Vagina (tissue), 2 donors: ENCODE measurements at places on chromosomes 4 and X.

DNA sequence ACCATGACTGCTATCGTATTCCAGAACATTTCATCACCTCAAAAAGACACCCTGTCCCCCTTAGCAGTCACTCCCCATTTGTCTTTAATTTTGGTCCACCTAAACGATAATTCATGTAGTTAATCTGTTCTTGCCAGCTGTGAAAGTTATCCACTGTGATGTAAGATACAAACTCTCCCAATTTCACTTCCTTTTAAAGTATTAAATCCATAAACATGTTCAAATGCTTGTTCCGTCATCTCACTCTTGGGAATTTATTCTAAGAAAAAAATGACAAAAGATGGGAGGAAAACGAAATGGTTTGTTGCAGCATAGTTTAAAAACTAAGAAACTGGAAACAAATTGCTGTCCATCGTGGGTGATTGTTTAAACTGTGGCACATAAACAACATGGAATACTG, 53.7 kb upstream of the IRF2 start:
- DNase-seq, result no peak

DNA sequence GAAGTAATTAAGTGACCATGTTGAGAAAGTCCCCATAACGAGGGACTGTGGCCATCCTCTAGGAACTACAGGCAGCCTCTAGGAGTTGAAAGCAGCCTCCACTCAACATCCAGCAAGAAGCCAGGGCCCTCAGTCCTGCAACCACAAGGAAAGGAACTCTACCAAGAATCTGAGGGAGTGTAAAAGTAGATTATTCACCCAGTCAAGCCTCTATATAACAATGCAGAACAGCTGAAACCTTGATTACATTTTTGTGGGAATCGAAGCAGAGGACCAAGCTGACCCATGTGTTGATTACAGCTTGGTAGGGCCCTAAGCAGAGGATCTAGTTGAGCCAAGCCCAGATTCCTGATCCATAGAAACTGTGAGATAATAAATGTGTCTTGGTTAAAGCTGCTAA, 17.1 kb downstream of the RPS6KA6 start:
- no peak for DNase-seq

- no peak for DNase-seq
Measured at GRCh38 chrX:10109695-10110094, 47.1 kb upstream of the CLCN4 start.

DNA sequence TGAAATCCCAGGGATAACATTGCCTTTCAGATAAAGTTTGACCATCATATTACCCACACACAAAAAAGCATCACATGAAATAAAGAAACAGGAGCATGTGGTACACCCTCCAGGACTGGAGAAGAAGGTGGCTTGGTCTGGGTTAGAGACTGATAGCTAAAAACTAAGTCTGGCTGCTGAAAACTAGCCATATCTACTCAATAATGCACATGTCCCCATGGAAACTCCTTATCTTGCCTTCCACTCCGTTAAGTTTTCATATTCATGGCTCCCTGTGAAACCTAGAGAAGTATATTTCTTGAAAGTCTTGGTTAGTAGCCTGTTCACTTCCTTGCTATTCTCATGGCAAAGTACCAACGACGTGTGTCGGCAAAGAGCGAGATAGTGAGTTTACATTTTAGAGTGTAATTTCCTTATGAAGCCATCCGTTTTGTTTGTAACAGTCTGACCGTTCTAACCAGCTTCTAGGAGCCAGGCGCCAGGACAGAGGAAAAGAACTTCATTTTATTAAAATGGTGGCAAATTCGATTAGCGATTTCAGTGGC, 6.7 kb upstream of the DCTD start:
- DNase-seq, result no peak

DNA sequence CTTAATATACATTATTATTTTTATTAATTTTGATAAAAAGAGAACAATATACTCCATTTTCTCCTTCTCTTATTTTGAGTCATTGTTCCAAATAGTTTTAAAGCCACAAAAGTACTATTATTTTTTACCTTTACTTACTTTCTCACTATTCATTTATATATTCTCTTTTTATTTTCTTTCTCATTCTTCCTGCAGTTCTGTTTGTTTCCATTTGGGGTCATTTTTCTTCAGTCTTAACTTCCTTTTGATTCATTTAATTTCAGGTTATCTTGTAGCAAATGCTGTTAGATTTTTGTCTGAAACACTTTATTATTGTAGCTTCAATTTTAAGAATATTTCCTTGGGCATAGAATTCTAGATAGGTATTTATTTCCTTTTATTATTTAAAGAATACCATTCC, 438.6 kb upstream of the EPHA5 start:
- no peak for DNase-seq

DNA sequence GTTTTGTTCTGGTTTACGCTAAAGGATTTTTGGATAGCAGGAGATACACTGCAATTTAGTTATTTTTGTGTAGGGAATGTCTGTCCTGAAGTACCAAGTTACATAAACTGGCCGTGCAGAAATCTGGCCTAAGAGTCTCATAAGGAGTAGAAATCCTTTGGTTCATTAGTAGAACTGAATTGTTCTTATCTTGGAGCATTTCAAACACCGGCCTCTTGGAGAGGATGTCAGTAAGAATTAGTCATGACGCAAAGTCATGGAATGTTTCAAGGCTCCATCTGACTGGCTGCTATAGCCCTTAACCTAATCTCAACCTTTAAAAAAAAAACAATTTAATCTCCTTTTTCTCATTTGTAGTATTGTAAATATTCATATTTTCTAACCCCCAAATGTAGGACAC, 15.2 kb downstream of the PDLIM3 start:
- no peak for DNase-seq

GRCh38 chr4:110667670-110668069, 44.8 kb upstream of the PITX2 start:
- no peak for DNase-seq

DNA sequence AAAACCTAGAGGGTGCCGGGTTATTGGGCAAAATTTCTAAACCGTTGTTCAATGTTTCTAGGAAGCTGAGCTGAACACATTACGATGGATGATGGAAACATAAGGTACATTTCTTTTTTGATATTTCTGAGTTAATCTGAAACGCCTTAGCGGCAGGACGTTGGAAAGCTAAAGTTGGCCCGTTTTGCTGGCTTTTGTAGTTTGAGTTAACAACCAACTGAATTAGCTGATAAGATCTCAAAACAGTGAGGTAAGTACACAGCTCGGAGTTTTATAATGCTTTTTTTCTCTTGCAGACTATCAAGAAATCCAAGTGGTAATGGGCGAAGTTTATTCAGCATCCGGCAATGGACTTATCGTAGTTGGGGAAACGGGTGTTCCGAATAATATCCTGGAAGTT, 73.5 kb downstream of the PRSS12 start:
- no peak for DNase-seq

GRCh38 chrX:41722816-41723618, 964 bp upstream of the GPR82 start:
- DNase-seq, result no peak

DNA sequence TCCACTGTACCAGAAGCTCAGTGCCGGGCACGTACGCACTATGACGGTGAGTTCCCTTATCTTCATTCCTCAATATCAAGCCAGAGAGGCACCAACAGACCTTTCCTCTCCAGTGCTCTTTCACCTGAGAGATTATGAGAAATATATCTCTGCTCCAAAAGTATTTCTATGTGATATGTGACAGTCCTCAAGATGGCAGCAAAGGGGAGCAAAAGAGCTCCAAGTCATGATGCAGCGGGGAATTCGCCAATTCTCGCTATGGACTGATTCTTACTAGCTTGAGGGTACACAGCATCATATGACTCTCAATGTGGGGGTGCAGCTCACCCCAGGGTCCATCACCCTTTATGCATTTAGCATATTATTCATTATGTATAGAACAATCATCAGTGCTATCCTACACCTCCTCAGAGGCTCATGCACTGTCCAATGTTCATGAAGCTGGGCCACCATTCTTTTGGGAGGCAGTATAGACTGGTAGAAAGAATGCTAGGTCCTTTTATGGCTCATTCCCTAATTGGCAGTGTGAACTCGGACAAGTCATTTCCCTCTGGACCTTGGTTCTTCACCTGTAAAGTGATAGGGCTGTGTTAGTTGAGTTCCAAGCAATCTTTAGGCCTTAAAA, 12.8 kb upstream of the IQSEC2 start:
- DNase-seq, result no peak

DNA sequence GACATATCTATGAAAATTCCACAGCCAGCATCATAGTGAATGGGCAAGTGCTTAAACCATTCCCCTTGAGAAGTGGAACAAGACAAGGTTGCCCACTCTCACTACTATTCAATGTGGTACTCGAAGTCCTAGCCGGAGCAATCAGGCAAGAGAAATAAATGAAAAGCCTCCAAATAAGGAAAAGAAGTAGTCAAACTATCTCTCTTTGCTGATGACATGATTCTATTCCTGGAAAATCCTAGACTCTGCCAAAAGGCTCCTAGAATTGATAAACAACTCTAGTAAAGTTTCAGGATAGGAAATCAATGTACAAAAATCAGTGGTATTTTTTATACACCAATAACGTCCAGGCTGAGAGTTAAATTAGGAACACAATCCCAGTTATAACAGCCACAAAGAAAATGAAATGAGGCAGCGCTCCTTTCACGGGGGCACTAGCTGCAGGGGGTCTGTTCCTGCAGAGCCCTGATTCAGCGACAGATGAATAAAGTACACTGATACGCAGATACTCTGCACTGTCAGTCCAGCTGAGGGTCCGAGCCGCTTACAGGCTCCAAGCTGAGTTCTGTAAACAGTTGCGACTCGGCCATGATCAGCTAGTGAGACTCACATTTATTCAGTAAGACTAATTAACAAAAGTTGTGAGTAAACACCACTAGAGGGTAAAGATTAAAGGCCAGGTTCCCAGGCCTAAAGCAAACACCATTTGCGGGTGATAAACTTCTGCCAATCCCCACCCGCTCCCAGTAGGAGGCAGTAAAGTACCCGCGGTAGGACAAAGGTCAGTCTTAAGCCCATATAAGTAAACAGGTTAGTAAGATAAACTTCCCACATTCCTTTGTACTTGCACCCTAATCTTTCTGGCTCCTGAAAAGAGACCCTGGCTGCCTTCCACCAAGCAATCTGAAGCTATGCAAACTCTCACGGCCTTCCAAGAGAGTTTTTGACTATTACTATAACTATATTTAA, 290.6 kb upstream of the GRID2 start:
- DNase-seq, result no peak

GRCh38 chr4:30258949-30259348, 461.2 kb upstream of the PCDH7 start:
- DNase-seq, result no peak

GRCh38 chr4:168917138-168917779, 92.8 kb downstream of the CBR4 start:
- no peak for DNase-seq

GRCh38 chr4:82241534-82241933, 132.3 kb downstream of the HNRNPD start:
- no peak for DNase-seq

DNA sequence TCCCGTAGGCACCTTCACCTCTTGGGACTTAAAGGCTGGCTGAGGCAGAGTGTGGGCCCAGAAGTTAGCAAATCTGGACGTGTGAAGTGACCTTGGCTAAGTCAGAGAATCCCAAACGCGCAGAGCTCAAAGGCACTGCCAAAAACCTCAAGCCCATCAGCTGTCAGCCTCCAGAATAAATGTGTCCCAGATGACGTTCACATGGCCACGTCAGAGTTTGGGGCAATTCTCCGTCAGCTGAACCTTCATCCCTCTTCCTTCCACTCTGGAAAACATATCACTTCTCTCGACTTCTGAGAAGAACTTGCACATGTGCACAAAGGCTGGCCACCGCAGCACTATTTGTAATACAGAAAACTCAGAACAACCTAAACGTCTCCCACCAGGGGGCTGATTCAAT, 35.7 kb upstream of the APLN start:
- peak; percentile 83 for DNase-seq

DNA sequence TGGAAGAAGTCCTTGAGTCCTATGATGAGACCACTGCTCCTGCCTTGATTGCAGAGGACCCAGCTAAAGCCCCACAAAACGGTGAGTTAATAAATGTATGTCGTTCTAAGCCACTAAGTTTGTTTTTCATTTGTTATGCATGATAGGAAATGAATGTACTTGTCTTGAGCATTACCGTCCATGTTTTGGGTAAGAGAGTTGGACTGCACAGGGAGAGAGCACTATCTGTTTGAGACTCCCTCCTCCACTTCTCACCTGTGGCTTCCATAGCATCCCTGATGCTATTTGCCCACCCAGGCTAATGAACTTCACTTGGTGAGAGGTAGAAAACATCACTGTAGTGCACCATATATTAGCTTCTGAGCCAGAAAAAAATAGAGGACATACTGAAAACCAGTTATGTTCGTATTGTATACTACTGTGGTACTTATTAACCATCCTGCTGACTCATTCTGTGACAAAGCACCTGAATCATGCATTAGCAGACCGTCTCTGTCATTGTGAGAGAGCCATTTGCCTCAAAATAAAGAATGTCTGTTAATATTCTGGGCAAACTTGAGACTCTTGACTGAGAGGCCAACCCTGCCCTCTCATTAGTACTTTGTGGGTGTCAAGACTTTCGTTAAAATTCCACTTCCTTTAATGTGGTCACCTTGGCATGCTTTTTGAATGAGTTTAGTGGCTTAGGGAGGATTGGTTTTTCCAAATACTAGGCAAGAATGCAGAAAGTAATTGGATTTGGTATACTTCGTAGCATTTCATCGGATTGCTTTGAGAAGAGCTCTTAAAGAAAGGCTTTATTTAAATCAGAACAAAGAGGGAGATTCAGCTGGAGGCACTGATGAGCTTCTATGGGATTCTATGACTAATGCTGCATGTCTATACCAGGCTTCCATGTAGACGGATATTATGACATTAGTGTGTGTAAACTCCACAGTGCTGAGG, 99.3 kb upstream of the GRPR start:
- DNase-seq, result no peak

- DNase-seq, result no peak
Measured at GRCh38 chr4:180619440-180619839, 1623.8 kb upstream of the TENM3 start.

- no peak for DNase-seq
Measured at GRCh38 chrX:124507246-124507645, 160.9 kb downstream of the SH2D1A start.

- DNase-seq, result no peak
Measured at GRCh38 chrX:153342762-153343558, 9.0 kb downstream of the ZNF275 start.

GRCh38 chrX:39443240-39443639, 642.0 kb downstream of the MID1IP1 start:
- DNase-seq, result no peak

- no peak for DNase-seq
Measured at GRCh38 chrX:109720947-109721346, 12.1 kb downstream of the ACSL4 start.

GRCh38 chr4:17085416-17085815, 187.0 kb upstream of the LDB2 start:
- no peak for DNase-seq

GRCh38 chr4:128847082-128847724, 37.7 kb downstream of the JADE1 start:
- DNase-seq, result no peak

- no peak for DNase-seq
Measured at GRCh38 chr4:138030375-138030774, 211.8 kb downstream of the SLC7A11 start.
